Breast epithelium (tissue), 4 donors: ENCODE measurements at places on chromosomes 6 and 20. TPM values are rescaled to one million over a fixed set of nuclear protein-coding genes. Genes with fewer than 3 reads are reported as not detected.

DNA sequence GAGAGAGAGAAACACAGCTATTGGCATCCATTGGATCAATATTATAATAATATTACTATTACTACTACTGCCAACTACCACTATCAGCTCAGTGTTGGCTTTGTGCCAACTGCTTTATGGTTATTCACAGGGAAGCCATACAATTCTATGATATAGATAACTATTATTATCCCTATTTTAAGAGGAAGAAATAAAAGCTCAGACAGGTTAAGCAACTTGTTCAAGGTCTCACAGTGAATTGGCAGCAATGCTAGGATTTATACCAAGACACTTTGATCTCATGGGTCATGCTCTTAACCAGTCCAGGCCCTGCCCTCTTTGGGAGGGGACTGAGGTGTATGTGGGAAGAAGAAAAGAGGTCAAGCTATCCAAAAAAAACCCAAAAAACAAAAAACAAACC, 82.0 kb upstream of the TRAF3IP2 start:
- DNase-seq = no peak

- DNase-seq = no peak
These were observed 49.6 kb downstream of the RIOK1 start for GRCh38 chr6:7439228-7439627.

- DNase-seq = no peak
These were observed at the start of gene TCF21 for GRCh38 chr6:133888929-133889556. TSS of gene TCF21 (plus strand) at chr6:133889113. CDS start at chr6:133889398, 285 bp downstream.

DNA sequence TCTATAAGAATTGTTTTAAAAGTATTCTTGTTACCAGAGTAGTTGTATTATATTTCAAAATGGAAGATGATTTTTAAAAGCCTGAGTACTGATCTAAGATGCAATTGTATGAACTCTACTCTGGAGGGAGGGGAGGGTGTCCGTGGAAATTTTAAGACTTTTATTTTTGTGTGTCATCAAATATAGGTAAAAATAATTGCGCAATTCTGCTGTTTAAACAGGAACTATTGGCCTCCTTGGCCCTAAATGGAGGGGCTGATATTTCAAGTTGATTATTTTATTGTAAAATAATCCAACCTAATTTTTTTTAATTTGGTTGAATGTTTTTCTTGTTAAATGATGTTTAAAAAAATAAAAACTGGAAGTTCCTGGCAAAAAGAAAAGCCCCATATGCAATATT, 38.1 kb upstream of the RPP40 start:
- DNase-seq = no peak

GRCh38 chr20:24700166-24700860, 230.9 kb downstream of the SYNDIG1 start:
- peak; percentile 20 for DNase-seq

GRCh38 chr20:11012975-11013374, 339.2 kb upstream of the JAG1 start:
- no peak for DNase-seq

The F13A1 gene
- 53.3 TPM for total RNA-seq

The MRPS18B gene
- total RNA-seq = 52.4 TPM

The C6orf132 gene
- 4.2 TPM for total RNA-seq
